Lung (tissue), 17 donors: ENCODE measurements at places on chromosomes 11 and 22.
A peak's percentile ranks its signal among the peaks of the same experiment; 100 is the strongest.

GRCh38 chr22:25395468-25395867 is 169.0 kb upstream of the GRK3 start:
- DNase-seq = no peak

DNA sequence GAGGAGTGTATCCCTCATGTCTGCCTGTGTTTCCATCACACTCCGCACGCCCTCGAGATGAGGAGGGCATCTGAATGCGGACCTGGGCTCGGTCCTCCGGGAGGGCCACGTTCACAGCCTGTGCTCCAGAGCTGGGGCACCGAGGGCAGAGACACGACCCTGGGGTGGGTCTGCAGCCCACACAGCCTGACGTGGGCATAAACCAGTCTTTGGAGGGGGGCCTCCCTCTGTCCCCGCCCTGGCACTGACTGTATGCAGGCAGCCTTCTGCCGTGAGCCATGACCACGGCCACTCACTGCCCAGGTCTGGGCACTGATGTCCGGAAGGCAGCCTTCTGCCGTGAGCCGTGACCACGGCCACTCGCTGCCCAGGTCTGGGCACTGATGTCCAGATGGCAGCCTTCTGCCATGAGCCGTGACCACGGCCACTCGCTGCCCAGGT is 1425.1 kb downstream of the BRD1 start:
- no peak for DNase-seq

- no peak for DNase-seq
These were observed 3.1 kb upstream of the ADORA2A start for GRCh38 chr22:24424001-24424900.

- no peak for DNase-seq
These were observed 7.7 kb downstream of the CECR2 start for GRCh38 chr22:17376950-17377349.

GRCh38 chr22:48531761-48532435 is 1295.8 kb downstream of the BRD1 start:
- DNase-seq = no peak

DNA sequence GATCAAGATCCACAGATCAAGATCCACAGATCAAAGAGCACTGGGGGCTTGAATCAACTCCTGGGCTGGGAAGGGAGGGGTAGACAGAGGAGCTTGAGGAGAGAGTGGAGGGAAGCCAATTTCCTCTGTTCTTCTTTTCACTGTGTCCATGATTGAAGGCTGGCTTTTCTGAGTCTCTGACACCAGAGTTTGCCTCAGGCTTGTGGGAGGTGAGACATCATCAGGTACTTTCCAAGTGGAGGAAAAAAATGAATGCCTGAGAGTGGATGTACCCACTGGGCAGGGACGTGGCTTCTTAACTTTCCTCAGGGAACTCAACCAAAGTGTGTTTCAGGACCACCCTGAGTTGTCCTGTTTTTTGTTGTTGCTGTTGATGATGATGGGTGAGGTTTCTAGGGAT is 11.0 kb upstream of the HEPHL1 start:
- no peak for DNase-seq

GRCh38 chr11:90309693-90310092 is 86.8 kb upstream of the CHORDC1 start:
- DNase-seq = no peak

DNA sequence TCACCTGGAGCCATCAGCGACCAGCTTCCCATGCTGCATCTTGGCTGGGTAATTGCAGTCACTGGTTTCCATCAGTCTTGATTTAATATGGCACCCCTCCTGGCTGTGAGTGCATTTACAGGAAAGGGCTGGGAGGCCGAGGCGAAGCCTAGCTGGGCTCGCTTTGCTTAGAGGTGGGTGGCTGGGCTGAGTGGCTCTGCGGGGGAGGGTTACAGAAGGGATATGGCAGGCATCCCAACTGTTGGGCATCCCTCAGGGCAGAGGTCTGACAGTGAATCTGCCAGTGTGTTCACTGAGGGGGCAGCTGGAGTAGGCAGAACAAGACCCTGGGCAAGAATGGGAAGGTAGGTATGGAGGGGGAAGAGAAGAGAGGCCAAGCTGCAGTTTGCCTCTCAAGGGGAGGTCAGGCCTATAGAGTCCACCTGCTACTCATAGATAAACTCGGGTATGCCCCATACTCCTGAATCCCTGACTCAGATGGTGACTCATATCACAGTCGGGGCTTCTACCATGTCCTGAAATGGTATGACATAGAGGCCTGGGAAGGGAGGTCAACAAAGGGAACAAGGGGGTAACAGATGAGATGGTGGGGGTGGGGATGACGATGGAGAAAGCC is 77.5 kb upstream of the PHOX2A start:
- no peak for DNase-seq

GRCh38 chr11:1938343-1939005 is 8.7 kb upstream of the MRPL23 start:
- DNase-seq = no peak

- DNase-seq = no peak
These were observed 18.2 kb upstream of the OR6A2 start for GRCh38 chr11:6817694-6818093.

DNA sequence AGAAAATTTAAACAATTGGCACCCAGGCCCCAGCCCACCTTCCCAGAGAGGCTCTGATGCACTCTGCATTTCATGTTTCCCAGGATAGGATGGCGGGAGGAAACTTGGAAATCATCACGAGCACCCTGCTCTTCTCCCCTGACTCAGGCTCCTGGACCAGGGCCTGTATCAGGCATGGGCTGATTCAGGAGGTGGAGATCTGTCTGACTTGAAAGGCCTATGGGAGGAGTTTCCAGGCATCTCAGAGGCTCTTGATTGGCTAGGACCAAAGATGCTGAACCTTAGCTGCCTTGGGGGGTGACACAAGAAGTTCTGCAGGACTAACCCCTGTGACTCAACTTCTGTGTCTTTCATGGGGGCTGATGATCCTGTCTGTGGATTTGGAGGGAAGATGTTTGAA is 106.2 kb downstream of the PKNOX2 start:
- DNase-seq = no peak

DNA sequence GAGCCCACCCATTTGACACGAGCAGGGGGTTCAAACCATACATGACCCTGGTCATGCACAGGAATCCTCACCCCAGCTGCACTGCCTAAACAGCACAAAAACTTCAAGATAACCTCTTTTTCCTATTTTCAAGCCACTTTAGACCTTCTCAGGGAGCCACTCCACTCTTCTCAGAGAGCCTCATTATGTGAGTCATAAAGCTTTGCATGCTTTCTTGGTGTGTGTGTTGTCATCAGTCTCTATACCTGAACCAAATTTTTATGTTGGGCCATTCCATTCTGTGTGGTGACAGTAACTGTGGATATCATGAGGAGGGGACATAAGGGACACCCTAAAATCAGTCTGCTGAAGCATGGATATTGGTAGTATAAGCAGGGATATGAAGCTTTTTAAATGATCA is 769.5 kb upstream of the API5 start:
- no peak for DNase-seq

DNA sequence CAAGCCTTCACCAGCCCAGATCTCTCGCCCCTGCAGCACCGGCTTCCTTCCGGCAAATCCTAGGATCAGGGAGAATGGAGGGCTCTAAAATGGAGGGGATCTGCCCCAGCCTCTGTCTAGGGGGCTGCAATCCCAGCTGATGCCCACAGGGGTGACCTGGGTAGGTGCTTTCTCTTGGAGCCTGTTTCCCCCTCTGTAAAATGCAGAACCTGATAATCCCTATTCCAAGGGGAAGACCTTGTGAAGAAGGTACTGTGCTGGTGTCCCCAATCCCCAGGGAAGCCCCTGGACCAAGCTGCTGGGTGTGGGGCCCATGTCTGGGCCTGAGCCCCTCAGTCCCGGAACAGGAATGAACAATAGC is 2.8 kb downstream of the EMID1 start:
- no peak for DNase-seq

DNA sequence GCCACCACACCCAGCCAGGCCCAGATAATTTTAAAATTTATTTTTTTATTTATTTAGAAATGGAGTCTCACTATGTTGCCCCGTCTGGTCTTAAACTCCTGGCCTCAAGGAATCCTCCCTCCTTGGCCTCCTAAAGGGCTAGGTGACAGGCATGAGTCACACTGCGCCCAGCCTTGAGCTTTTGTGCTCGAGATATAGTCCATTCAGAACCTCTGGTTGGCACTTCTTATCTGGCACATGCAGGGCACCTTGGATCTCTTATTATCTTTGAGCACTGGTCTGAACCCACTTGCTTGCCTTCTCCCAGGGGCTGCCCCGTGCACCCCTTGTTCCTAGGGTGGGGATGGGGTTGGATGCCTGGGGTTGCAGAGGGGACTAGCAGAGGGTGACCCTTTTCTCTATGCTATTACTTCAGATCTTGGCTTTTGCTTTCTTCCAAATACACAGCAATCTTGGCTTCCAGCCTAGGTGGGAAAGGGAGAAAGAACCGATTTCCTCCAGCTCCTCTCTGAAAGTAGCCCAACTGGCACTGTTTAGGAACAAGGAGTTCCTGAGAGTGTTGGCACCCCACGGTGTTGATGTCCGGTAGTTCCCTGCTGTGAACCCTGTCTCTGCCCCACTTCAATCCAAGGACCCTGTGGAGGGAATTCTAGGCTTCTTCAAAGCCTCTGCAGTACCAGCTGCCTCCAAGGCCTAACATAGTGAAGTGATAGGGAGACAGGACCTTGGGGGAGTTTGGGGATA is 1.3 kb upstream of the SLC3A2 start:
- DNase-seq = peak; percentile 71

GRCh38 chr11:122105044-122105758 is 10.8 kb downstream of the BLID start:
- no peak for DNase-seq

DNA sequence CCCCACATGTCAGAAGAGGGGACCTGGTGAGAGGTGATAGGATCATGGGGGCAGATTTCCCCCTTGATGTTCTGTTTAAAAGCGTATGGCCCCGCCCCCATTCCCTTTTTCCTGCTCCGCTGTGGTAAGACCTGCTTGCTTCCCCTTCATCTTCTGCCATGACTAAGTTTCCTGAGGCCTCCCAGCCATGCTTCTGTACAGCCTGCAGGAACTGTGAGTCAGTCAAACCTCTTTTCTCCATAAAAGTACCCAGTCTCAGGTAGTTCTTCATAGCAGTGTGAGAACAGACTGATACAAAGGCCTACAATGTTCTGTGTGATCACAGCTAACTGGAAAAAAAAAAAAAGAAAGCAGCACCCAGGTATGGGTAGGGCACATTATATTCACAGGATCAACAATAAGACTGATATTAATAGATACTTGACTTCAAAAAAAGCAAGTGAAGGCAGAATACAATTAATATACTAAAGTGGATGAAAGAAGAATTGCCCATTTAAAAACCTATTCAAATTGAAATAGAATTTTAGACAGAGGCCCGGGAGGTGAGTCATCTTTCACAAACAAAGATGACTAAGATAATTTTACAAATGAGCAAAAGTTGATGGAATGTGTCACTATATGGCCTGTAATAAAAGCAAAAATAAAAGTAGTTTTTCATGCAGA is 1.7 kb upstream of the OR52K1 start:
- no peak for DNase-seq

- peak; percentile 29 for DNase-seq
These were observed 2.8 kb upstream of the KCNJ5 start for GRCh38 chr11:128888034-128888985.

DNA sequence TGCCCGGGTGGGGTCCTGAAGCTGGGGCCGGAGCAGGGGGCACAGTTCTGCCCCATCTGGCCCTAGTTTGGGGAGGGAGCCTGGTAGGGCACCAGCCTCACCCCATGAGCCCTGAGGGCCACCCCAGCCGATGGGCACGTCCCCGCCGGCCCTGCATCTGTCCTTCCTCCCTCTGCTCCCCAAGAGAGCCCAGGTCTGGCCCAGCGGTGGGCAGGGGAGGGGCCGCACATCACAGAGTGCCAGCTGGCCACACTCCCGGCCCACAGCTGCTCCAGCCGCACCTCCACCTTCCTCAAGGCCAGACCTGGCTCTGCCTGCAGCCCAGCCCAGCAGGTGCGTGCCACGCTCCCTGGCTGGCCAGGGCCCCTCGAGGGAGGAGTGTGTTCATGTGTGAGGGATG is 21.6 kb downstream of the BRSK2 start:
- no peak for DNase-seq

GRCh38 chr11:124518989-124519451 is 24.4 kb downstream of the OR8B12 start:
- DNase-seq = no peak

GRCh38 chr22:31618471-31619176 is 43.4 kb downstream of the PISD start:
- no peak for DNase-seq

GRCh38 chr22:22893891-22894739 is 6.5 kb downstream of the IGLL5 start:
- DNase-seq = no peak

DNA sequence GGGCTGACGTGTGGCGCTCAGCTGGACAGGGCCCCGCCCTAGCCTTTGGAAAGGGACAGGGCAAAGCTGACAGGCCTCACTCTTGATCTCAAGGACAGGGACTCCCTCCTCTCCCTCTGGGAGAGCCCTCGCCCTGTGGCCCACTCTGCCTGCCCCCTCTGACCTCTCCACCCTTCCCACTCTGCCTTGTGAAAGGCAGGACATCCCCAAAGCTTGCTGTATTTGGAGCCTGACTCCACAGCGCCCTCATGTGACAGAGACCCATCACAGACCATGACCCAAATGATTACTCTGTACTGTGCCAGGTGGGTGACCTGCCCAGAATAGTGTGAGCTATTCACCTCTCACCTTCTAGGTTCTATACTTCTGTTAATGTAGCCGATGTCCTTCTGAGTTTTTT is 18.8 kb downstream of the P2RY2 start:
- no peak for DNase-seq

GRCh38 chr11:77136074-77136473 is 8.0 kb downstream of the MYO7A start:
- no peak for DNase-seq

DNA sequence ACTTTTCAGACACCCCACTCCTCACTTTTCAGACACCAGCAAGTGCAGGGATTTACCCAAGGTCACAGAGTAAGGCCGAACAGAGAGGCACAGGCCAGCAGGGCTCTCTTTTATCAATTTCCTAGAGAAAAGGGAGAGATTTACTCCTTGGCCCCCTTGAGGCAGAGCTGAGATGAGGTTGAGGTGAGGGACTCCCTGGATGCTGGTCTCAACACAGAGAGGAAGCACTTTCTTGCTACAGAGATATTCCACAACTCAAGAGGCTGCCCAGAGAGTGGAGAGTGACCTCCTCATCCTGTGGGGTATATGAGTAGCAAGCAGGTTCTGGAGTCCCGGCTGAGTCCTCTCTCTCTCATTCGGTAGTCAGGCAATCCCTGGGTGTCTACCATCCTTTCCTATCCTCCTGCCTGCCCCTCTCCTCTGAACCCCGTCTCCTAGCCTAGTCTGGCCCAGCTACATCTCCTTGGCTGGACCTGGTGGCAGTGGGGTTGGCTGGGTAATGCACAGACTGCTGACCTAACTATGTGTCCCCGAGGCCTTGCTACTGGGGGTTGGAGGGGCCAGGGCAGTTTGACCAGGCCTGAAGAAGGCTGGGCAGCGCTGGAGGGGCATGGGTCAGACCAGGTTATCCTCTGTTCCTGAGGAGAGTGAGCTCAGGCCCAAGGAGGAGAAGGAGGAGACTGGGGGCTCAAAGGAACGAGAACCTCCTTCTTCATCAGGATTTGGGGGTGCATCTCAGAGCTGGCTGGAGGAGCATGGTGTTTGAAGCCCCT is 1.8 kb upstream of the ARHGEF17 start:
- no peak for DNase-seq

GRCh38 chr11:116255321-116255953 is 517.4 kb downstream of the BUD13 start:
- DNase-seq = no peak

- no peak for DNase-seq
These were observed 88.2 kb downstream of the CWC15 start for GRCh38 chr11:94885133-94885532.

GRCh38 chr11:31236143-31236542 is 133.4 kb downstream of the DCDC1 start:
- no peak for DNase-seq
